ENCODE measurements at places on chromosomes 2 and 18.

- no peak for DNase-seq
Observed at GRCh38 chr2:47072018-47072691, 83.0 kb downstream of the STPG4 start.

DNA sequence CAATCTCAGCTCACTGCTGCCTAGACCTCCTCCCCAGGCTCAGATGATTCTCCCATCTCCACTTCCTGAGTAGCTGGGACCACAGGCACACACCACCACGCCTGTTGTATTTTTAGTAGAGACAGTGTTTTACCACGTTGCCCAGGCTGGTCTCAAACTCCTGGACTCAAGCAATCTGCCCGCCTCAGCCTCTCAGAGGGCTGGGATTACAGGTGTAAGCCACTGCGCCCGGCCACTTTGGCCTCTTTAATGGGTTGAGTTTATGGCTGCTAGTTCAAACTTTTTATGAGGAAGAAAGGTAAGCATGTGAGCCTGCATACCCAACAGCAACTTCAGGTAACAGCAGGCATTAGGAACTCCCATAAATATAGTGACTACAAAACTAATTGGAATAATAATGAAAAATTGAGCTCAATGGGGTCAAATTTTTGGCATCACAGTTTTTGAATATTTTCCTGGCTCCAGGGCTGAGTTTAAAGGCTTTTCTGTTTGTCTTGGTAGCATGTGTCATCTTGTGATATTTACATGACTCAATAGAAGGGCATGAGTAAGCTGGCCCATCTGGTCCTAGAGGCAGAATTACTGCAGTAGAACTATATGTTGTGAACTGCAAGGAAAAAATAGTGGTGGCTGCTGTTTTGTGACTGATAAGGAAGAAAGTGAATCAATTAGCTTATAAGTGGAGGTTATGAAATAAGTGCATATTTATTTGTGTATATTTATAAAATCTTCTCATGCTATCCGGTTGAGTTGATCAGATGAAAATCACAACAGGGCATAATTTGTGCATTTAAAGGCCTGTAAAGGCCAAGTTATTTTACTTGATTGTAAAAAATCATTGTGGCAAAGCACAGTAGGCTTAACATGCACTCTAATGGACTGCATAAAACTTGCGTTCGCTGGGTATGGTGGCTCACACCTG, 24.8 kb downstream of the GALM start:
- DNase-seq, result peak; percentile 94

DNA sequence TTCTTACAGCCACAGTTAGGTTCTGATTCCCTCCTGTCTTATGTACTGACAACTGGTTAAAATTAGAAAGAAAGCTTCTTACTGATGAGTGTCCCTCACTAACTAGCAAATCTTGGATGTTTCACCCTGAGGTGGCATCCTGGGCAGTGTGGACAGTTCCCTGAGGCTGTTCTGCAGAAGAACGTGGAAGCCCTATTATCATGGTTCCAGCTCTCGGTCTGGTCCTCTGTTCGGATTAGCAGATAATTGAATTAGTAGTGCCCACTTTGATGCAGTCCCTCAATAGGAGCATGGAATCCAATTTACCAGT, 381.7 kb upstream of the NT5C1B start:
- no peak for DNase-seq

DNA sequence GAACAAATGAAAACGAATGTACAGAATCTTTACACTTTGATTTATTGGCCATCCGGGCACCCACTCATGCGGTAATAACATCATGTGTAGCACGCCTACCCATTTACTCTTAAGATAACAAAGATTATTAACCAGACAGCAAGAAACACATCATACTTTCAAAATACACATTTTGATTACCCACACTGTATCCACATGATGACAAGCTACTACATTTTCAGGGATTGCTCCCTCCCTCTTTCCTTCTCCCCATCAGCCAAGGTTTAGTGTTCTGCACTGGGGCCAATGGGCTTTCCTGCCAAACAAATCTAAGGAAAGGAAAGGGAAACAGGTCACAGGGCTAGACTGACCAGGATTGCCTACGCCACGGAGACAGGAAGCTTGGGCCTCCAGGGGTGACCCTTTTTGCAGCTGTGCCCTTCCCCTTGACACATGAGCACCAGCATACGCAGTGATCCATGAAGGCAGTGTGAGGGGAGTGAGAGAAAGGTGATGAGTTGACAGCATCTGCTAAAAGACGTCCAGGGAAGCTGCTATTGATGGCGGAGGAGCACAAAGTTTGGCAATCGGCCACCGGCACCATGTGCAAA, 76.5 kb downstream of the ZNF521 start:
- DNase-seq, result no peak

DNA sequence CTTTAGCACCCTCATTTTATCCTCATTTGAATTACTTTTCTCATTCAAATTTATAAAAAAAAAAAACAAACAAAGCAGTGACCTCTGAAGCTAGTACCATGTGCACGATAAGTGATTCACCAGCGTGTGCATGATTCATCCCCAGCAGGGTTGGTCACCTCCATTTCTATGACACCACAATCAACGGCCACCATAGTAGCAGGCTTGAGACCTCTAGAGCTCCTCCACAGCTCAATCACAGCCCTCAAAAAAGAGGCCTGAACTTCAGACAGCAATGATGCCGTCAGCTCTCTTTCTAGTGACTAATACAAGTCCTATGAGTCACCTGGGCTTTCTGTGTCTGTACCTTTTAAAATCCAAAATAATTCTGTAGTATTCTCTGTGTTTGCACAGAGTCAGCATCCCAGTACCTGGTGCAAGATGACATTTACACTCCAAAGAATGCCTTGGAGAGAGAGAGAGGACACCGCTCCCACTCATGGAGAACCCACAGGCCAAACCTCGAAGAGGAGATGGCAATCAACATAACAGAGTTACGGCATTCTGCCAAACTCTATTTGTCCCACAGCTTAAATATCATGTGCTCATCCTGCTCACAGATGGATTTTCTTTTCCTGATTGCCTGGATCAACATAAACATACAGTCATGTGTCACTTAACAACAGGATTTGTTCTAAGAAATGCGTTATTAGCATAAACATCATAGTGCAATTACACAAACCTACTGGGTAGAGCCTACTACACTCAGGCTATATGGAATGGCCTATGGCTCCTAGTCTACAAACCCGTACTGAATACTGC, 58.7 kb downstream of the L3MBTL4 start:
- DNase-seq, result peak; percentile 80

- no peak for DNase-seq
Observed at GRCh38 chr2:180739070-180739469, 241.3 kb upstream of the UBE2E3 start.

GRCh38 chr2:45879406-45879805, 227.9 kb downstream of the PRKCE start:
- no peak for DNase-seq

DNA sequence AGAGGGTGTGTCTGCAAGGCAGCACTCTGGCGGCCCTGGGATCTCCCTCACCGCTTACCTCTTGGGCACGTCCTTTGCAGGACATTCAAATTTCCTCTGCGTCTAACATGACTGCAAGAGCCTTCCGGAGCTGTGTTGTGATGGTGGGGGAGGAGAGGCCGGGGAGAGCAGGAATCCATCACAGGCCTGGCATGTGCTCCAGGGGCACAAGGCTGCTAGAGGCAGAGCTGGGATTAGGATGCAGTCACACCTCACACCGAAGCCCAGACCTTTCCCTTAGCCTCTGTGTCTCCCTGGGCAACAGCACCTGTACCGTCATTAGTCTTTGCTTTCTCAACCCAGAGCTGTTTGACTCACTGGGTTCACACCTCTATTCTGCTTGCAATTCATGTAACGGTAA, 111.3 kb downstream of the CMPK2 start:
- no peak for DNase-seq

GRCh38 chr2:27216416-27217137, 592 bp upstream of the CAD start:
- no peak for DNase-seq

- DNase-seq, result peak; percentile 56
Observed at GRCh38 chr18:41789001-41789400, 166.0 kb upstream of the PIK3C3 start.

DNA sequence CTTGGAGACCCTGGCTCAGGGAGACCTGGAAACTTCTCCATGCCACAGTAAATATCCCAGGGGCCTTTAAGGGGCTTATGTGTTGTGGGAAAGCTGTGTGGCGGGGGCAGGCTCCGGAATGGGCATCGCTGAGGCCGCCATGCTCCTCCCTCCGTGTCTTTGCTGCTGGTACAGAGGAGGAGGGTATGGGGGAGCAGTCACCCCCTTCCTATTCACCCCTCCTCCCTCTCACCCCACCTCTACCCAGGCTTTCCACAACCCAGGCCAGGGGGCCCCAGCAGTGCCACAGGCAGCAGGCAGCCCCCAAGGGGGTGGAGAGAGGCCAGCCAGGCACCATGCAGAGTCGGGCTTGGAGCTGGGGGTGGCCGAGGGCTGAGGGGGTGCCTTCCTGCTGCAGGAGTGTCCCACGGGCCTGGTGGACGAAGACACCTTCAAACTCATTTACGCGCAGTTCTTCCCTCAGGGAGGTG, 28.0 kb upstream of the FAHD2A start:
- DNase-seq, result no peak

GRCh38 chr2:1606421-1607235, 137.7 kb downstream of the PXDN start:
- no peak for DNase-seq

DNA sequence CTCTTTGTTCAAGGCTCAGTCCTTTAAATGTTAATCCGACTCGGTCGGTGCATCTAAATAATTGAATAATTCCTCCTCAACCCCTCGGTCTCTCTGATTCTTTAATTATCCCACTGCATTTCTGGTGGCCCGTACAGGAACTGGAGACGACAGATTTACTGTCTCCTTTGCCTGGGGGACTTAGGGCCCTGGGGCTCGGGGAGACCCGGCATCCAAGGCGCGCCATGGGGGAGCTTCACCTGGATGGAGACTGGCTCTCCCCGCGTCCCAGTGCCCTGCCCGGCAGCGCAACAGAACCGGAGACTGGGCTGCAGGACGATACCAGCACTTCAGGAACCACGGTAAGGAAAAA, 47.7 kb upstream of the SELENOI start:
- DNase-seq, result no peak

DNA sequence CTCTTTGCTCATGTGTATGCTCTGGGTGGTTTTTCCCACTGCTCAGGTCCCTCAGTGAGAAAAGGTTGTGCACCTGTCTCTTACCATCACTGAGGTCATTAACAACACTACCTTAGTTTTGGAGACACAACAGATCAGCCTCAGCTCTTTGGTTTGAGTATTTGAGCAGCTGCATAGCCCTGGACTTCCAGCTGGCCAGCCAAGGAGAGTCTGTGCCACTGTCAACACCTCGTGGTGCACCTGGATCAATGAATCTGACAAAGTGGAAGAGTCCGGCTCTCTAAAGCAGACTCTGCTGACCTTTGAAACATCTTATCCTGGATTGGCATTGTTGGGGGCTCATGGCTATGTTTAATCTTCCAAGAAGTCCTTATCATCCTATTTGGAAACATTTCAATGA, 30.0 kb downstream of the SERPINB8 start:
- DNase-seq, result no peak

Data from renal cortical epithelial cell (primary cell).